Activated CD4-positive, alpha-beta memory T cell treated with anti-CD3 and anti-CD28 coated beads for 36 hours (primary cell): ENCODE measurements at places on chromosomes 1 and 21. TPM values are rescaled to one million over a fixed set of nuclear protein-coding genes. Genes with fewer than 3 reads are reported as not detected.

LEFTY1 gene
- total RNA-seq, result not detected

CHI3L2 gene
- 2.8 TPM for total RNA-seq

DNA sequence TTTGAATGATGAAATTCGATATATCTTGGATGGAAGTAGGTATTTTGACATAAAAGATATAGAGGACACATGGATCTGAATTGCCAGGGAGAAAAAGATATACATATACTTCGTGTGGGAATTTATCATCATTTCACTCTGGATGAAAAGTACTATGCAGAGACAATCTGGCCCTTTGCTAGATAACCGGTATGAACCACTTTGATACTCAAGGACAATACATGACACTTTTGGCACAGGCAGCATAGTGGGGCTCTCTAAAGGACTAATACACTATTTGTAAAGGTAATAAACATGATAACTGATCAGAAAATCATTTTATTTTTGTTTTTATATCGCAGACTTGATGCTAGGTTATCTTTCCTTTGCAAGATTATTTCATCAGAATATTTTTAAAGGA, 24.2 kb downstream of the JAK1 start:
- no peaks in the 10 kb centered on the region for H3K27me3 ChIP-seq
- peaks cover 7% of the 10 kb centered on the region for H3K36me3 ChIP-seq
- H3K4me3 ChIP-seq, result no peak overlapping the region
- peak overlapping the region; percentile 65 for H3K27ac ChIP-seq

DNA sequence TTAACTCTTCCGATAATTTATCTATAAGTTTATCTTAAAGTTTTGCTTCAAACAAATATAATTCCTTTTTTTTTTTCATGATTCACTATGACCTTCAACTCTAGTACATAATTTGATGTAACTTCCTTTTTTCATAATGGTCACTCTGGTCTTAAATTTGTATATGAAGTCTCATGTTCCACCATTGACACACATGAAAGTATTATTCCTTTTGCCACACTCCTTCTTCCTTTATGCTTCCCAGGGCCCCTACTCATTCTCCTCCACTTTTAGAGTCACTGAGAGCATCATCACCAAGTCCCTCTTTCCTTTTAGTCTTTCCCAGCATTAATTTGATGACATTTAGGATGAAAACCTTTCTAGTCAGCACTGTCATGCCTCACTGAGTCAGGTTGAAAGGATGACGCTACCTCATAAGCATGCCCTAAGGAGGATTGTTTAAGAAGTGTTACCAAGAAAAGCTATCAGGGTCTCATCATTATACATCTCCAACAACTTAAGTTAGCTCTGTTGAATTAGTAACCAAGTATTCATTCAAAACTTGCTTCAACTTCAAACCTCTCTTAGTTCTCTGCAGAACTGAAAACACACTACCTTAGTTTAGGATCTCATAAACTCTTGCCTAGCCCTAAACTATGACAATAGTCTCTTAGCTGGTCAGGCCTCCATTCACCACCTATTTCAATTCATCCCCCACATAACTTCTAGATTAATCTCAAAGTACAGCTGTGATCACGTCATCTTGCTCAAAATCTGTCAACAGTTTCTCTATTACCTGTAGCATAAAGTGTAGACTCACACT, 14.5 kb downstream of the AUNIP start:
- H3K27me3 ChIP-seq, result no peaks in the 10 kb centered on the region
- H3K36me3 ChIP-seq, result no peaks in the 10 kb centered on the region

GRCh38 chr1:115874904-115875303, 34.0 kb upstream of the NHLH2 start:
- no peak overlapping the region for H3K27ac ChIP-seq
- no peaks in the 10 kb centered on the region for H3K36me3 ChIP-seq
- H3K27me3 ChIP-seq, result peaks cover 21% of the 10 kb centered on the region
- DNase-seq, result no peak
- H3K4me3 ChIP-seq, result no peak overlapping the region
